ENCODE measurements at places on chromosomes 12 and 14.
A peak's percentile ranks its signal among the peaks of the same experiment; 100 is the strongest.

- no peak for DNase-seq
These were observed 231.6 kb upstream of the GRIP1 start for GRCh38 chr12:66910366-66910974.

DNA sequence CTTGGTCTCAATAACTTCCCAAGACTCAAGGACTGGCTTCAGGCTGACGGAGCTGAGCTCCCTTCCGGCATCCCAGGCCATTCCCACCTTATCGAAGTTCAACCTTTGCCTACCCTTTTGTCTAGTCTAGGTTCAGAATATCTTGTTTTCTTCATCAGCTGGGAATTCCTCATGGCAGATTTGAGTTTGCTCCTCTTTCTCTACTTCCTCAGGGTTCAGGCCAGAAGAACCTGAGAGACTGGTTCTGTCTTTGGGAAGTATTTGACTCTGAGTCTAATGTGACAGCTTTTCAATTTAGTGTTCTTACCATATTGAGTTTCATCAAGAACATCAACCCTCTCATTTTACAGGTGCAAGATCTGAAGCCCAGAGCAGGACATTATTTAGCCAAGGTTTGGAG is 2.1 kb downstream of the BIN2 start:
- DNase-seq, result no peak

GRCh38 chr12:113246478-113247122 is 25.3 kb downstream of the TPCN1 start:
- no peak for DNase-seq

DNA sequence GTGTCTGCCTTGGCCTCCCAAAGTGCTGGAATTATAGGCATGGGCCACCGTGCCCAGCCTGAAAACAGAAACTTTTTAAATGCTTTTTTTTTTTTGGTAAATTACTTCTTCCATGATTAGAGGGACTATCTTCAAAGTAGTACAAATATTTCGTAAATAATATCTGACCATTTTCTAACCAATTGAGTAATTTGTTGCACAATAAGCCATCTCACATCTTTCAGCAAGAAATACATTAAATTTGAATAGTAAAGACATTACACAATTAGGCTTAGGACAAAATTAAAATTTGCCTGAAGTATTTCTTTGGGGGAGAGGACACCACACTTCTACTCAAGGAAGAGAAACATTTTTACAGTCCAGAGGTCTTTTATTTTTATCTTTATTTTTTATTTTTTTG is 84.7 kb upstream of the STRN3 start:
- no peak for DNase-seq

- DNase-seq, result no peak
These were observed 717 bp downstream of the VASH1 start for GRCh38 chr14:76761960-76762410.

- DNase-seq, result no peak
These were observed 28.5 kb downstream of the CDKN1B start for GRCh38 chr12:12745576-12746211.

DNA sequence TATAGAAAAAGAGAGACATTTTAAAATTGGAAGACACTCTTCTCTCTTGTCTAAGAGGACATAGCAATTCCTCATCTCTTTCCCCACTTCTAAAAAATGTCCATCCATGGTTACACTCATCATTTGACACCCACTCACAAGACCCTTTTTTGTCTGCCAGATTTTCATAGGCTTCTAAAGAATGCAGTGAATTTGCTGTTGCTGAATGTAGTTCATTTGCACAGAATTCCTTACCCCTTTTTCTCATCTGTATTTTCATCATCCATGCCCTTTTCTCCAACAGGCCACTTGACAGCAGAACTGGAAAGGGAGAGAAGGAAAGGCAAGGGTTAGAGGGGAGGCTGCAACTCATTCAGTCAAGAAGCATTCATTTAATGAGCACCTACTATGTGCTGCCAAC is 128.0 kb downstream of the NUAK1 start:
- DNase-seq, result no peak

- DNase-seq, result no peak
These were observed 1133.2 kb upstream of the TMEM132C start for GRCh38 chr12:127133675-127134335.

- no peak for DNase-seq
These were observed 87.8 kb upstream of the PRKD1 start for GRCh38 chr14:30015489-30015888.

- DNase-seq, result no peak
These were observed 336.4 kb downstream of the CACNA1C start for GRCh38 chr12:2389079-2389790.

GRCh38 chr14:29898470-29898869 is 29.2 kb downstream of the PRKD1 start:
- no peak for DNase-seq

DNA sequence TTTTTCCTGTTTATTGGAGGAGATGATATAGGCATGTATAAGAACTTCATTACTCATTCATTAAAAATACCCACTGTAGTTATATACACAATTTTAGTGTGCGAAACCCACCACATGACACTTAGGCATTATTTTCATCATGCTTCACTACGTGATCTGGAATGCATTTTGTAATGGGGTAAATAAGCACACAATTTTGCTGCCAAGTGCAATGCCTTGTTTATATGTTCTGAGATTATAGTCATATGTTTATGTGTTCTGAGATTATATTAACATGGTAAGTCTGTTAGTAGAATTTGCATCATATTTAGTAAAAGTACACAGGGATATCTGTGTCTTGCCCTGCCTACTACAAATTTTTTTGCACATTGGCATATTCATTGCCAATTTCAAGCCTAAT is 1123.0 kb downstream of the LRFN5 start:
- no peak for DNase-seq

- peak; percentile 85 for DNase-seq
These were observed 11.8 kb upstream of the POLR3B start for GRCh38 chr12:106345746-106346145.

GRCh38 chr12:120928864-120929652 is 24.9 kb upstream of the SPPL3 start:
- no peak for DNase-seq

DNA sequence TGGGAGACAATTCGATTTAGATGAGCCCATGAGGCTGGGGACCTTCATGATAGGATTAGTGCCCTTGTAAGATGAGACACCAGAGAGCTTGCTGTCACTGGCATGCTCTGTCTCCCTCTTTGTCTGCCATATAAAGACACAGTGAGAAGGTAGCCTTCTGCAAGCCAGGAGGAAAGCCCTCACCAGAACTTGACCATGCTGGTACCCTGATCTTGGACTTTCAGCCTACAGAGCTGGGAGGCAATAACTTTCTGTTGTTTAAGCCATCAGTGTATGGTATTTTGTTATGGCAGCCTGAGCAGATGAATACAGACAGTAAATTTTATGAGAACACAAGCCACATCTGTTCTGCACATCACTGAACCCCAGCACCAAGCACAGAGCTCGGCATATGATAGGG is 38.1 kb upstream of the RASSF3 start:
- DNase-seq, result no peak

Data from dermis blood vessel endothelial cell (primary cell).